Fibroblast of mammary gland (primary cell): ENCODE measurements at places on chromosomes 6 and 20.

GRCh38 chr6:130223508-130223907 lies 757 bp upstream of the SAMD3 start:
- peak; percentile 18 for DNase-seq

- no peak for DNase-seq
Observed at GRCh38 chr6:111829581-111829980, 43.7 kb downstream of the FYN start.

- no peak for DNase-seq
Observed at GRCh38 chr6:5457983-5458683, 196.8 kb downstream of the FARS2 start.

DNA sequence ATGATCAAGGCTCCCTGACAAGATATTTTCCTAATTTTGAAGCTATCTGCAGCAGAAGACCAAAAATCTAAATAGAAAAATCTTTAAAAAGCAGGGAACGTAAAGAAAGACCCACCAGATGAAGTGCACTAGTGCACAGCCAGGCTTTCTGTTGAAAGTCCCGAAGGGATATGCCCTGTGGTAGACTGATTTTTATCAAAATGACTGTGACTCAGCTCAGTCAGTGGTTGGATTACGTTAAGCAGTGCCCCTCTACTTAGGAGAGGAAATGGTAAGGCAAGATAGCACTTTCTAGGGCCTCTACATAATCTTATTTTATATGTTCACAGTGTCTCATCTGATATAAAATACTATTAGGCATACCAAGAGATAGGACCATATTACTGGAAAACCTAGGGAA lies 123.4 kb upstream of the RAB32 start:
- DNase-seq = no peak

DNA sequence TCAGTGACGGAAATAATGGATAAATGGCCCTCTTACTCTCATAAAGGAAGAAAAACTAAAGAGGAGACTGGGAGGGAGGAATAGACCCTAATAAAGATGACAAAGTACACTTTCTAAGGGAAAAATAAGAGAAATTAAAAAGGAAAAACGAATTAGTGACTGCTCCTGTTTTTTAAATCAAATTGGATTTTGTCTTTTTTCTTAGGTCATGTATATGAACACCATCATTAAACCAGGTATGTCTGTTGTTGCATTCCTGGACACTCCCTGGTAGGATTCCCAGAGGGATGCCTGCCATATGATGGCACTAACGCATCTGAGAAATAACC lies 59.4 kb upstream of the BTN3A2 start:
- no peak for DNase-seq

- peak; percentile 86 for DNase-seq
Observed at GRCh38 chr20:17679941-17680835, 1.9 kb downstream of the RRBP1 start.

DNA sequence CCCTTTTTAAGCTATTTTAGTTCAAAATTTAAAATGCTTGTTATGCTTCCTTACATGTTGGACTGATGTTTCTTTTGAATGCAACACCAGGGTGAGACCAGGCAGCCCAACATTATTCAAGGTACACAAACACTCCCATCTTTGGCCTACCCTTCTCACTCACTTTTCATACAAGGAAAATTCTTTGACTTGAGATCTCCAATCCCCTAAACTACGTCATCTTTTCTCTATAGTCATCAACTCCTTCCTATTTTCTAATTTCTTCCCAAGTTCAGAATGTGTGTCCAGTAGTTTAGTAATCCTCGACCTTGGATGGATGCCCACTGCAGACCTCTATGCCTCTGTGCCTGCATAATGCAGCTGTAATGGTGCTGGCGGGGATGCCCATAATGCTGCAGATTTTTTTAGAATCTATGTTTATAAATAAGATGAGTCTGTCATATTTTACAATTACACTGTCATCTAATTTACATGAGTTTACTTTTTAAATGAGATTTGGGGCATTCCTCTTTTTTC lies 108.7 kb downstream of the ID4 start:
- peak; percentile 21 for DNase-seq

DNA sequence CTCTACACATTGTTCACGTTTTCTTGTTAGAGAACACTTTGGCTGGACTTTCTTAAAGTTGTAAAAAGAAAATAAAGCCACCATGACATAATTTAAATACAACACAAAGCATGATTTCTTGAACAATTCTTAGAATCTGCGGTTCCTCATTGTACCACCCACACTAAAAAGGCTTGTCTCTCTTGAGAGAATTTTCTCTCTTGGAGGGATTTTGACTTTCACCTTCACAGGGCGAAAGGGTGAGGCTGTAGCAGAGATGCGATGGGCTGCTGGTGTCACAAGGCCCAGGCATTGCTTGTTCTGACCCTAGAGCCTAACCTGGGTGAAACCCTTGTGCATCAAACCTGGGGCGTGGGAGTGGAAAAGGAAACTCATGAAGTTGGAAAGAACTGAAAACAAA lies 122.7 kb upstream of the RIPOR2 start:
- DNase-seq = no peak

- DNase-seq = no peak
Observed at GRCh38 chr20:47030271-47030810, 135.7 kb downstream of the EYA2 start.

- no peak for DNase-seq
Observed at GRCh38 chr6:42431877-42432276, 19.8 kb downstream of the TRERF1 start.

GRCh38 chr6:156919370-156919769 lies 142.2 kb downstream of the ARID1B start:
- DNase-seq = no peak

DNA sequence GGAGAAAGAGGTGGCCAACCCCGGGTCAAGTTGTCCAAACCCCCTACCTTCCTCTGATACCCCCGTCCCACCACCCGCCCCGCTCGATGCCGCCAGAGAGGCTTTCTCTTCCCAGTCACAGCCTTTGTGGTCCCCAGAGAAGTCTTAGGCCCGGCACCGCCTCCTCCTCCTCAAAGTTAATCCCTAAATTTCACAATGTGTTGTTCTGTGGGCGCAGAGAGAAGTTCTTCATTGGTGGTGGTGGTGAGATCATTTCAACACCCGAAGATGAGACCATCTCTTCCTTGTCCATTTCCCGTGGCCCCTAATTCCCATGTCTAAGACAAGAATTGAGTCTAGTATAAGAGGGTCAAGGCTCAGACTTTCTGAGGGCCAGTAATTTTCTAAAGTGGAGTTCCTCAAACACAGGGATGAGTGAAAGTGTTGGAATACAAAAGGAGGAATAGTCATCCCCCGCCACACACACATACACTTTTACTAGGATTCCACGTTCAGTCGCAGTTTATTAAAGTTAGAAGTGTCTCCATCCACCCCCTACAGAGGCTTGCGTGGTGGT lies 10.4 kb downstream of the TRIM31 start:
- peak; percentile 78 for DNase-seq

- DNase-seq = no peak
Observed at GRCh38 chr6:75286955-75287354, 2.4 kb upstream of the TMEM30A start.

DNA sequence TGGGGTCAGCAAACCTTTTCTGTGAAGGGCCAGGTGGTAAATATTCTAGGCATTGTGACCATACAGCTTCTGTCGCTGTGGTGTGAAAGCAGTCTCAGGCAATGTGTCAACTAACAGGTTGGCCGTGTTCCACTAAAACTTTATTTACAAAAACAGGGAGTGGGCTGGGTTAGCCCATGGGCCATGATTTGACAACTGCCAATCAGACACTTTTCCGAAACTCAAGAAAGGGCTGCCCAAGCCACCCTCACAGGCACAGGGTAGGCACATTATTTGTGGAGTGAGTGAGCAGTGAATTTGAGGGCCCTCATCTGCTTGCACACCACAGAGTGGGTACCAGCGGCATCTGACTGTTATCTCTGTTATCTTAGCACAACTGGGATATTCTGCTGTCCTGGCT lies 290.3 kb downstream of the TAF4 start:
- no peak for DNase-seq

GRCh38 chr6:4872841-4873240 lies 96.6 kb downstream of the CDYL start:
- no peak for DNase-seq

DNA sequence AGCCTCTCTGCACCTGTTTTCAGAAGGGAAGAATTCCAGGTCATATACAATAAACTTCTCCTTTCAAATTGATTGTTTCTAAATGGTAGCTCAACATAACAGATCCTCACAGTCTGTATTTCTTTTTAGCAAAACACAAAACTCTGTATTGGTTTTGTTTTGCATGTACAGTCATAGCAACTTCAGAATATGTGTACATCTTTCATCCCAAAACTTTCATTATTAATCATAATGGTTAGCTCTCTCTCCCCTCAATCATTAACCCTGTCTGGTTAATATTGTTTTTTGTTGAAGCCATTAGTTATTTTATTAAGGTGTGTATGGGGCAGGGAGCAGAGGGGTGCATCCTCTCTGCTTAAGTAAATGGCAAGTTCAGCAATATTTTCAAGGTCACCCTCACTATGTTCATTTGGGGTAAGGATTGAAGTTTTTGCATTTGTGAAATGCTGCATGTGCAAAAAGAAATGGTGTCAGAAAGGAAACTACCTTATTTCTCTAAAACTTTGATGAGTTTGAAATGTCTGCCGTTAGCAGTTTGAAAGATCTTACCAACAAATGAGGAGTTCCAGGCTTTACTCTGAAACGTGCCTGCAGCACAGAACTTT lies 136.8 kb upstream of the BTBD3 start:
- DNase-seq = no peak

GRCh38 chr6:121305957-121306607 lies 28.2 kb downstream of the TBC1D32 start:
- peak; percentile 50 for DNase-seq

DNA sequence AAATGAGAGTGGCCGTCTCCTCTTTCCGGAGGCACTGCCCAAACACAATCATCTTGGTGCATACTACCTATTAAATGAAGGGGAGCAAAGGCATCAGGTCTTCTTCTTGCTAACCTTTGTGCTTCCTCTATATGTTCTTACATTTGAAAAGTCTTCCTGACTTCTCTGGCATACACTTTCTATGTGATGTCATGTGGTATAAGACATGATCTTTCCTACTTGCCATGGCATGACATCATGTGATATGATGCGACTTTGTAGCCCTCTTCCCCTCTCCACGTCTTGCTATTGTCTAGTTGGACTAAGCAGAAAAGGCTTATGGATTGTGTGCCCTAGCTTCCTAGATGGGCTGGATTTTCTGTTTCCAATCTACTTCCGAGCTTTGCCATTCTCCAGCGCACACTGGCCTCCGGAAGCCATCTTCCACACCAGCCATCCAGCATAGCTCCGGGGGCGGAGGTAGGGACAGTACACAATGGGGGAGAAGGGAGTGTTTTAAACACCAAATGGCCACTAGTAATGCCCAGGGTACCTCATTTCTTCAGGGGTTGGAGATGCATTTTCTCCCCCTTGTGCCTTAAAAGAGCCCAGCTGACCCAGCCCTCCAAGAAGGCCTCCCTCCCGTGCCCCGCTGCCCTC lies 8.8 kb upstream of the NEDD9 start:
- no peak for DNase-seq

GRCh38 chr20:24870881-24871280 lies 78.2 kb upstream of the CST7 start:
- no peak for DNase-seq

- DNase-seq = peak; percentile 1
Observed at GRCh38 chr6:125444006-125444923, 142.5 kb upstream of the HDDC2 start.

DNA sequence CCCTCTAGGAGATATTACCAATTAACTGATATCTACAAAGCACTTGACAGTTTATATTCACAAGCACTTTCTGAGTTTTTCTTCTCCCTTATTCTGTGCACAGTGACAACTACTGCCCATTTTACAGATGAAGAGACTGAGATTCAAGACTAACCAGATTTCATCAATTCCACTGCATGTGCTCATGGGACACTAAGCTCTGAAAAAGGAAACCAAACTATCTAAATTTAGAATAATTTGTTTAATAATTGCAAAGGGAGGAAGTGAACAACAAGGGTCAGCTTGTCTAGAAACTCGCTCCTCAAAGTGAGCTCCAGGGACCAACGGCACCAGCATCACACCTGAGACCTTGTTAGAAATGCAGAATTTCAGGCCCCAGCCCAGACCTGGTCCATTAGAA lies 50.8 kb upstream of the MYLIP start:
- no peak for DNase-seq

DNA sequence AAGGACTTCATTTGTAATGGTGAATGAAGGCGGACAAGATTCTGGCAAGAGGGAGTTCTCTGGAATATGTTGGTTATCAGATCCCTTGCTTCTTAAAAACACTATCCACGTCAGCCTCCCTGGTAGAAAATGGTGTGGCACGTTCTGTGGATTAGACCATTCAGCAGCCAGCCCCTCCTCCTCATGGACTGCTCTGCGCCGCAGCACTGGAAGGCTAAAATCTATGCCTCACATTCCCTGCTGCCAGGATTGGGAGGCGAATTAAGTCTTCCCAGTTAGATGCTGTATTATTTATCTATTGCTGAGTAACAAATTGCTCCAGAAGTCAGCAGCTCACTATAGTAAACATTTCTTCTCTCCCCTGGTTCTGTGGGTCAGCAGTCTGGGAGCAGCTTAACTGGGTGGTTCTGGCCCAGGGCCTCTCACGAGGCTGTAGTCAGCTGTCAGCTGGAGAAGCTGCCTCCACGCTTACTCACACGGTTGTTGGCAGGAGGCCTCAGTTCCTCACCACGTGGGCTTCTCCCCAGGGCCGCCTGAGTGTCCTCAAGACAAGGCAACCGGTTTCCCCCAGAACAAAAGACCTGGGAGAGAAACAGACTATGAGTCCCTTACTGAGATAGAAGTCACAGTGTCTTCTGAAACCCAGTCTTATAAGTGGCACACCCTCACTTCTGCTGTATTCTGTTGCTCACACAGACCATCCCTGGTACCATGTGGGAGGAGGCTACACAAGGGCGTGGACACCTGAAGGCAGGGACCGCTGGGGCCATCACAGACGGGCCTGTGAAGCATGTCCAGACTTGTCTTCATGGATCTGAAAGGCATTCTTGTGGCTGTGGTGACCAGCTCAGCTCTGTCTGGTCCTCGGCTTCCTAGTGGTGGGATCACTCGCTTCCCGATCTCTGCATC lies 101.0 kb downstream of the NRN1 start:
- DNase-seq = peak; percentile 97

GRCh38 chr6:137261361-137261760 lies 42.2 kb upstream of the IFNGR1 start:
- DNase-seq = peak; percentile 79

DNA sequence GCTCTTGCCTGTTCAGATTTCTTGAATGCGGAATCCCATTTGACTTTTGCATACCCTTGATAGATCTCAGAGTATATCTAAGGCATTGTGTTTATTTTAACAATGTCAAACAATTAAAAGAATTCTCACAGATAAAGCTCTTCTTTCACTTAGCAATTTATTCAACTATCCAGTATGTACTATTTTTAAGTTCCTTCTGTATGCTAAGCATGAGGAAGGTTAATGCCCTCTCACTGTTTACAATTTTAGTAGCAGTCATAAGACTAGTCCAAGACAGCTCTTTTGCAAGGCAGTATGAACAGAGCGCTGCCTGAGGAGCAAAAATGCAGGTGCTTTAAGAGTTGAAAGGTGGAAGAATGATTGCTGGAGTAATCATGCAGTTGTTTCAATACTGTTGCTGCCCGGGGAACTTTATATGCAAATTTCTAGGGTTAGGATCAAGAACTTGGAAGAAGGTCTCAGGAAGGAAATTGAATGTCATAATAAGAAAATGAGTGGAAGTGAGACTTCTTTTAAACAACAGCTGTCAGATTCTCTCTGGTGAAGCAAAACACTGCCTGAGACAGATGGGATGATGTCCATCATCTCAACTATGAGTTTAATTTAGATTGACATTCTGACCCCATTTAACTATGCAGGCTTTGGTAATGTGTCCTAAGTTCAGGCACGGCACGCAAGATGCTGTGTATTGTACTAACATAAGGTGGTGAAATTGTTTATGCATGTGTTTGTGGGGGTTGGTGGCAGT lies 1303.5 kb upstream of the CITED2 start:
- DNase-seq = no peak
